Mesothelial cell of epicardium (in vitro differentiated cells): ENCODE measurements at places on chromosomes 2 and 18. TPM values are rescaled to one million over a fixed set of nuclear protein-coding genes. Genes with fewer than 3 reads are reported as not detected.

- no peaks in the 10 kb centered on the region for H3K36me3 ChIP-seq
- H3K4me1 ChIP-seq = peaks cover 28% of the 10 kb centered on the region
- H3K4me3 ChIP-seq = peak overlapping the region; percentile 94
- DNase-seq = peak; percentile 40
- H3K27ac ChIP-seq = peak overlapping the region; percentile 99
Observed at GRCh38 chr2:26033270-26033817, 540 bp upstream of the RAB10 start.

GRCh38 chr2:64704996-64705395 lies 51.3 kb upstream of the SERTAD2 start:
- H3K36me3 ChIP-seq = peaks cover 5% of the 10 kb centered on the region
- H3K4me3 ChIP-seq = no peak overlapping the region
- no peak overlapping the region for H3K27ac ChIP-seq

GRCh38 chr2:3489764-3490115 lies 29.6 kb downstream of the ADI1 start:
- peaks cover 11% of the 10 kb centered on the region for H3K36me3 ChIP-seq
- no peak for DNase-seq
- H3K4me3 ChIP-seq = no peak overlapping the region

- H3K27me3 ChIP-seq = no peaks in the 10 kb centered on the region
- peaks cover 15% of the 10 kb centered on the region for H3K4me1 ChIP-seq
- no peak overlapping the region for H3K27ac ChIP-seq
- DNase-seq = no peak
- no peak overlapping the region for H3K4me3 ChIP-seq
- no peaks in the 10 kb centered on the region for H3K36me3 ChIP-seq
Observed at GRCh38 chr2:125643128-125643527, 1012.8 kb upstream of the GYPC start.

DNA sequence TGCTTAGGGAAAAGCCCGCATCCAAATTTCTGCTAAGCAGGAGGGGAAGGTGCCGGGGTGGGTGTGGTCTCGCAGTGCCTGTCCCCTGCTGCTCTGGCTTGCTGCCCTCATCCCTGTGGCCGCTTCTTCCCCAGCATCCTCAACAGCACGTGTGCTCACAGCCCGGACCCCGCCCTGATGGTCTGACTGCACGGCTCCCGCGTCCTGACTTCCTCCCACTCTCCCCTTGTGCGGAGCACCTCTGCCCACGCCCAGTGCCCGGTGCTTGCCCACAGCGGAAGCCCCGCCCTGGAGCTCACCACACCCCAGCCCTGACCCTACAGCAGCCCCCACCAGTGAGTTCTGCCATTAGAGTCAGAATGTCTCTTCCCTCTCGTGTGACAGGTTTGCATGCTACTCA lies 277.9 kb downstream of the NDUFA10 start:
- H3K4me3 ChIP-seq = no peak overlapping the region
- no peak overlapping the region for H3K27ac ChIP-seq
- H3K27me3 ChIP-seq = peaks cover 14% of the 10 kb centered on the region
- no peaks in the 10 kb centered on the region for H3K36me3 ChIP-seq

- H3K4me3 ChIP-seq = no peak overlapping the region
- no peak for DNase-seq
- no peak overlapping the region for H3K27ac ChIP-seq
- H3K27me3 ChIP-seq = peaks cover 32% of the 10 kb centered on the region
Observed at GRCh38 chr2:120398996-120399888, 53.3 kb downstream of the INHBB start.

GRCh38 chr2:238978497-238978896 lies 130.6 kb downstream of the TWIST2 start:
- no peak for DNase-seq
- no peak overlapping the region for H3K4me3 ChIP-seq
- H3K27me3 ChIP-seq = no peaks in the 10 kb centered on the region
- peaks cover 5% of the 10 kb centered on the region for H3K36me3 ChIP-seq

DNA sequence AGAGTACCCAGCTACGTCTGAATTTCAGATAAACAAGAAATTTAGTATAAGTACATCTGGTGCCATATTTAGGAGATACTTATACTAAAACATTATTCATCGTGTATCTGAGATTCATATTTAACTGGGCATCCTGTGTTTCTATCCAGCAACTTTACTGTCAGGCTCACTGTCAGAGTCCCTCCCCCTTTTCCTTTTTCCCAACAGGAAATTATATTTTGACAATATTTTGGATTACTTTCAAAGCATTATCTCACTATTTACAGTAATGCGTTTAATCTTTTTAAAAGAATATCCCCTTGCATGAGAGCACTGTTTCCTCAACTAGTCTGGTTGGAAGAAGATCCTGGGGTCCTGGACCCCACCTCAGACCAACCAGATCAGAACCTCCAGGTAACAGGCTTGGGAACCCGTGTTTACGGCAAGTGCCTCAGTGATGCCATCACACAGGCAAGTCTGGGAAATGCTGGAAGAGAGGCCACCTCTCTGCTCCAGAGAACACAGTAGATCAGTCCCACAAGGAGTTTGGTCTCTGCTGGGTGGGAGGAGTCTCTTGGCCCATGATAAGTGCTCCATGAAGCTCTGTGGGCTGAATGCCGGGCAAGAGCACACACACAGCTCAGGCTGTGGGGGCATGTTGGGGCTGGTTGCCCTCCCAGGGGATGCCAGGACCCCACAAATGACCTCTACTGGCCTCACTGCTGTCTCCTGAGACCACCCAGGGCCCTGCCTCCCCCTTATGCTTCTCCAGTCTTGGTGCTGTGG lies 84.2 kb upstream of the UXS1 start:
- H3K36me3 ChIP-seq = no peaks in the 10 kb centered on the region
- no peaks in the 10 kb centered on the region for H3K27me3 ChIP-seq
- H3K27ac ChIP-seq = peak overlapping the region; percentile 76

DNA sequence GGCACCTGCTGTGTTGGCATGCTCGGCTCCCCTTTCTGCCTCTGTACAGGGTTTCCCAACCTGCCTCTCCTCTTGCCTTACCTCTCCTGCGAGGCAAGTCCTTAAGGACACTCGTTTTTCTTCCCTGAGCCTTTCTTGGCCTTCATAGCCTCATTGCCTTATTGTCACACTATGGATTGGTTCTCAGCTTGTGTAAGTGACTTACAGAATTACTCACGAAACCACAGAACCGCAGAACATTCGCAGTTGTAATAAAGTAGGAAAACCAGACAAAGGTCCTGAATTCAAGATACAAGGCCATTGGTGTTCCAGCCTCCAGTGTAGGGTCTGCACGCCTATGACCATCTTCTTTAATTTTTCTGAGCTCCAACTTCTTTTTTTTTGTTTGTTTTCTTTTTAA lies 317.6 kb upstream of the SMIM21 start:
- no peak for DNase-seq
- H3K36me3 ChIP-seq = no peaks in the 10 kb centered on the region
- no peak overlapping the region for H3K4me3 ChIP-seq

- no peak for DNase-seq
- H3K27ac ChIP-seq = no peak overlapping the region
- H3K36me3 ChIP-seq = no peaks in the 10 kb centered on the region
Observed at GRCh38 chr2:161915121-161915520, 158.9 kb downstream of the DPP4 start.

DNA sequence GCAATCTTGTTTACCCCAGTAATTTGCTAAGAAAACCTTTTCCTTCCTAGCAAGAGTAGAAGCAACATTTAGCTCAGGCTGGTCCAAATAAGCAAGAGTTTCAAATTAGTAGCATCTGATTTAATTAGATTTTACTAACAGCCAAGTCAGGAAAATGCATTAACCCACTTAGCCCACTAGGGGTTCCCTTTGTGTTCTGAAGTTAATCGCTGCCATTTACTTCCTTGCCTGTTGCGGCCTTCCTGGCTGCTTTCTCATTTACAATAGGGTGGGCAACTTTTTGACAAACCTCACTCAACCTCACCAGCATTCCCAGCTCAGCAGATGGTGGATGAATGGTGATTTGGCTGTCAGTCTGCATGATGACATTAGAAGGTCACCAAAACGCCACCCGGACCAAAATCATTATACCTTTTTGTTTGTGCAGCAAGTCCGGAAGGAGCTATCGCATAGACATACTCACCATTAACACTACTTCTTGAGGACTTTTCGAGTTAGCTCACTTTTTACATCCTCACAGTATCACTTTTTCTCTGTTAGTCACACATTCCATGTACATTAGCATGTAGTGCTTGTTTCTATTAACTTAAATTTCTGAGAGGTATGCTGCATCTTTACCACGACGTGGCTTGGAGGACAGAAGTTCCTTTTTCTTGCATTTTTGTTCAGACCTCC lies 101.5 kb upstream of the SETBP1 start:
- no peak overlapping the region for H3K4me3 ChIP-seq
- no peak for DNase-seq
- no peaks in the 10 kb centered on the region for H3K4me1 ChIP-seq
- no peaks in the 10 kb centered on the region for H3K36me3 ChIP-seq
- no peaks in the 10 kb centered on the region for H3K27me3 ChIP-seq
- H3K27ac ChIP-seq = no peak overlapping the region

SERPINB10 gene
- total RNA-seq = not detected in 3 replicates

GRCh38 chr2:201955702-201956141 lies 77.9 kb upstream of the FZD7 start:
- DNase-seq = no peak
- H3K4me1 ChIP-seq = peaks cover 15% of the 10 kb centered on the region
- no peak overlapping the region for H3K4me3 ChIP-seq
- H3K27ac ChIP-seq = no peak overlapping the region
- H3K27me3 ChIP-seq = peaks cover 6% of the 10 kb centered on the region

ASPRV1 gene
- 2.6 to 3.6 TPM (median 3.5 TPM) in 3 replicates for total RNA-seq

DNA sequence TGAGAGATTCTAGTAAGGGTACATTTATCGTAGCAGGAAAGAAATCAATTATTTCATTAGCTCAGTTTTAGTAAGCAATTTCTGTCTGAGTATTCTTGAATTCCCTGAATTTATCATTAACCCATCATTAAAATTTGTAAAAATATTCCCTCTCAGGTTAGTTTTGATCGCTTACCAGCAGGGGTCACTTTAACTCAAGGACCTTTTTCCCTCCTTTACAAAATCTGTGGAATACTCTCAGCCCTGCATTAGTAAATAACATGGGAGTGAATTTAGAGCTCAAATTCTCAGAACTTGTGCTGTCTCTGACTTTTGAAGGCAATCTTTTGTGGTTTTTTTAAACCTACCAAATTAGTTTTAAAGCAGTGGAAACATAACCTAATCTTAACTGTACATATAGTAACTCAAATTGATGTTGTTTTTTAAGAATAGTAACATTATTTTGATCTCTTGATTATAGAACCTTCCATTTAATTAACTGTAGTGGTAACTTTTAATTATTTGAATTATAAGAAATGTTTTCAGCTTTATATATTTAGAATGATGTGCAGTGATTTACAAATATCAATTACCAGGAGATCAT lies 97.2 kb downstream of the AGPS start:
- H3K27me3 ChIP-seq = no peaks in the 10 kb centered on the region
- H3K4me1 ChIP-seq = peaks cover 24% of the 10 kb centered on the region
- DNase-seq = no peak
- no peak overlapping the region for H3K27ac ChIP-seq
- H3K4me3 ChIP-seq = no peak overlapping the region

DNA sequence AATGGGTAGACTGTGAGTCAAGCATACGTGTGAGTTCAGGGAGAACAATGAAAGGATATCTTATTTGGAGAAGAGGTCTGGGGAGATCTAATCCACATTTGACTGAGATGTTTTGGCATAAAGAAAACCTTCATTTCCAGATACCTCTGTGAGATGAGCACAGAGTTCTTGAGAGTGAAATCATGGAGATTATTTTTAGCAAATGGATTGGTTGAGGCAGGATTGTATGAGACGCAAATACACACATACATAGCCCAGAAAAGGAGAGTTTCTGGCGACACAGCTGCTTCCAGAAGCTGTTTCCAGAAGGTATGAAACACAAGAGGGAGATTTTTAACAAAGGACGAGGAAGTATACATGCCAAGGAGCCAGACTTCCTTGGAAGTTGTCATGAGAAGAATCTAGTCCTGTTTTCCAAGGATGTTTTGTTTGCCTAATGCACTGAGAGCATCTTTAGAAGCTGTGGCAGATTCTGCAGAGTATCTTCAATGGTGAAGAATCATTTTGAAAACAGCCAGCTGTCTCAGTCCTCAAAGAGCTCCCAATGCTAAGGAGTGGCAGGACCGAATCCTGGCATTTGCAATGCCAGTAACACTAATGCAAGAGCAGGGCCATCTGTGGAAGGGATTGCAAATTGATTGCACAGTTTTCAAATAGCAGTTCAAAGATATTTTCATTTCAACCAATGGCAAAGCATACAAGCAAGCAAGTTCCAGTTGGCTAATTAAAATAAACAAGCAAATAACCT lies 177.2 kb downstream of the SETBP1 start:
- H3K27ac ChIP-seq = no peak overlapping the region
- peaks cover 7% of the 10 kb centered on the region for H3K36me3 ChIP-seq
- H3K4me1 ChIP-seq = peaks cover 23% of the 10 kb centered on the region

CNGA3 gene
- not detected in 3 replicates for total RNA-seq

- no peaks in the 10 kb centered on the region for H3K36me3 ChIP-seq
- no peak for DNase-seq
- no peaks in the 10 kb centered on the region for H3K27me3 ChIP-seq
- peak overlapping the region; percentile 52 for H3K27ac ChIP-seq
Observed at GRCh38 chr2:188119112-188119838, 172.4 kb upstream of the GULP1 start.

BMP10 gene
- 0.13 TPM in 1 of 3 replicates, not detected in the others for total RNA-seq

RAD51AP2 gene
- total RNA-seq = 0.13 to 0.18 TPM (median 0.16 TPM) in 3 replicates

DNA sequence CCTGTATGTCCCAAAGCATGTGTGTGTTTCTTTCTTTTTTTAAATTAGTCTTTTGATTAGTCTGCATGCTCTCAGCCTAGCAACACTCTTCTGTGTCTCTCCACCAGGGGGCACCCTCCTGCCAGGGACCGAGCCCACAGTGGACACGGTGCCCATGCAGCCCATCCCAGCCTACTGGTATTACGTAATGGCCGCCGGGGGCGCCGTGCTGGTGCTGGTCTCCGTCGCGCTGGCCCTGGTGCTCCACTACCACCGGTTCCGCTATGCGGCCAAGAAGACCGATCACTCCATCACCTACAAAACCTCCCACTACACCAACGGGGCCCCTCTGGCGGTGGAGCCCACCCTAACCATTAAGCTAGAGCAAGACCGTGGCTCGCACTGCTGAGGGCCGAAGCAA lies 93.8 kb downstream of the NRP2 start:
- no peak for DNase-seq
- peaks cover 40% of the 10 kb centered on the region for H3K4me1 ChIP-seq
- H3K27ac ChIP-seq = no peak overlapping the region
- peaks cover 5% of the 10 kb centered on the region for H3K36me3 ChIP-seq
- H3K4me3 ChIP-seq = no peak overlapping the region

GRCh38 chr2:33598561-33599174 lies 431 bp downstream of the FAM98A start:
- H3K27ac ChIP-seq = peak overlapping the region; percentile 97
- no peaks in the 10 kb centered on the region for H3K27me3 ChIP-seq
- H3K4me3 ChIP-seq = peak overlapping the region; percentile 90
- peak; percentile 26 for DNase-seq
- peaks cover 15% of the 10 kb centered on the region for H3K4me1 ChIP-seq

- no peak overlapping the region for H3K4me3 ChIP-seq
- peaks cover 49% of the 10 kb centered on the region for H3K36me3 ChIP-seq
- no peaks in the 10 kb centered on the region for H3K4me1 ChIP-seq
- no peak overlapping the region for H3K27ac ChIP-seq
Observed at GRCh38 chr2:73249636-73250035, 15.5 kb downstream of the CCT7 start.
